RKO (cell line): ENCODE measurements at places on chromosomes 3 and 15.

DNA sequence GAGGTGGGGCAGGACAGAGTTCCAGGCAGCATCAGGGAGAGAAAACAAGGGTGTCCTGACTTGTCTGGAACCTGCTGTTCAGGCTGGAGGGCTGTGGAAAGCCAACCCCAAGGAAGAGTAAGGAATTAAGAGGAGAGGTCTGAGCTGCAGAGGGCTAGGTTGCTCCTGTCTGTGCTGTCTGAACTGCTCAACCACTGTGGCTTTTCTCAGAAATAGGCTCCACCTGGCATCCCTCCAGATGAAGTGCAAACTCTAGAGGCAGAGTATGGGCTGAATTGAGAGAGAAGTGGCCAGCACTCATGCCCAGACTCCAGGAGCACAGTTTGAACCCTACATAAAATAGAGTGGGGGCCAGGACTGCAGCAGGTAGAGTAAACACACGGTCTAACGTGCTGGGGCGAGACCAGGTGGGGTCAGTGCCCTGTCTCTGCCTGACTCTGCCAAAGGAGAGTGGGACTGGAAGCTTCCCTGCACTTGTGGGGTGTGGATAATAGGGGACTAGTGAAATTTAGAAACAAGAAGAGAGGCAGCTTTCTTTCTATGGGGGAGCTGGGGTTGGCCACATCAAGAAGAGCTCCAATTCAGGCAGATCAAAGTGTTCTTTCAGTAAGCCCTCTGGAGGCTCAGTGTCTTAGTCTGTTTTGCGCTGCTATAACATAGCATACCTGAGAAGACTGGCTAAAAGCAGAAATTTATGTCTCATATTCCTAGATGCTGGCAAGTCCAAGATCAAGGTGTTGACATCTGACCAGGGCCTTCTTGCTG is 28.0 kb upstream of the MNS1 start:
- DNase-seq: no peak

- no peak for DNase-seq
These were observed 308.1 kb upstream of the RASGRP1 start for GRCh38 chr15:38872732-38873131.

- no peak for DNase-seq
These were observed 556.6 kb downstream of the FOXP1 start for GRCh38 chr3:71026634-71027578.

- DNase-seq: no peak
These were observed 4.7 kb upstream of the ARHGEF3 start for GRCh38 chr3:56806407-56806806.

GRCh38 chr15:41603941-41604911 is 45.2 kb downstream of the TYRO3 start:
- DNase-seq: peak; percentile 82

DNA sequence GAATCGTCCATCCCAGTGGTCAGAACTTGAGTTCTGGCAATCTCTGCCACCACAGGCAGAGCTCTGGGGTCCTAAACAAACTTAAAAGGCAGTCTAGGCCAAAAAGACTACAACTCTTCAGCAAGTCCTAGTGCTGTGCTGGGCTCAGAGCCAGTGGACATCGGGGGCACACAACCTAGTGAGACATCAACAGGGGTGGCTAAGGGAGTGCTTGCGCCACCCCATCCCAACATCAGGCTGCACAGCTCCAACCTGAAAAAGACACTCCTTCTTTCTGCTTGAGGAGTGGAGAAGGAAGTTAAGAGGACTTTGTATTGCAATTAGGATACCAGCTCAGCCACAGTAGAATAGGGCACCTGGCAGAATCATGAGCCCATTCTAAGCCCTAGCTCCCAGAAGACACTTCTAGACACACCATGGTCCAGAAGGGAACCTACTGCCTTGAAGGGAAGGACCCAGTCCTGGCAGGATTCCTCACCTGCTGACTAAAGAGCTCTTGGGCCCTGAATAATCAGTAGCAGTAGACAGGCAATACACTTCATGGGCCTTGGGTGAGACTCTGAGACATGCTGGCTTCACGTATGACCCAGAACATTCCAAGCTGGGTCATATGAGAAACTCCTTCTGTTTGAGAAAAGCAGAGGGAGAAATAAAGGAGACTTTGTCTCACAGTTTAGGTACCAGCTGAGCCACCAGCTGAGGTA is 72.0 kb downstream of the TFDP2 start:
- DNase-seq: no peak

DNA sequence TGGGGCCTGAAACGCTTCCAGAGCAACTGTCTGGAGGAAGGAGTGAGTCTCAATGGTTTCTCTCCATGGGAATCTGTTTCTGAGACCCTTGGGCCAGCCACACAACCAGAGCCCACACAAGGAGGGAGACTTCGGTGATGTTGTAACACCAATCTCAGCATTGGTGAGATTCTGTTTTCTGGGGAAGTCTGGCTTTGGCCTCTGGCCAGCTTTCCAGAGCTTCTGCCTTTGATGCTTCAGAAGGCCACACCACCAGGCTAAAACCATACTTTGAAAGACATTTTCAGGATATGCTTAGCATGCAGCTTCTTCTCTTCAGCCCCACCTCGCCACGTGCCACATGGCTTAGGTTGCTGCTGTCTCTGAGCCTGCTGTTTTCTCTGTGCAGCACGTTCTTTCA is 3.6 kb upstream of the EEFSEC start:
- no peak for DNase-seq

GRCh38 chr15:90807074-90807785 is 61.2 kb upstream of the FURIN start:
- DNase-seq: peak; percentile 37

DNA sequence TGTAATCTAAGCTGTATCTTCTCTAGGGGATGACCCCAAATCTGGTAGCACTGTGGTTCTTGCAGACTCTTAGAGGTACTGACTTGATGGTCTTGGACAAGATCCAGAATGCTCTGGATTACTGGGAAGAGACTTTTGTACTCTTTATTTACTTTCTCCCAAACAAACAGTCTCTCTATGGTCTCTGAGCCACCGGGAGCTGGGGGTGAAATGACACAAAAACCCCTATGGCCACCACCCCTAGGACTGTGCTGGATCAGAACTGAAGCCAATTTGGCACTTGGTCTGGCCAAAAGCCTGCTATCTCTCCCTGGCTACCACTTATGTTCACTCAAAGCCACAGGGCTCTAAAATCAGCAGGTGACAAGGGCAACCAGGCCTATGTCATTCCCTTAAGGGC is 50.2 kb upstream of the SI start:
- DNase-seq: no peak

- DNase-seq: peak; percentile 72
These were observed 266.4 kb upstream of the HES1 start for GRCh38 chr3:193869221-193870201.

DNA sequence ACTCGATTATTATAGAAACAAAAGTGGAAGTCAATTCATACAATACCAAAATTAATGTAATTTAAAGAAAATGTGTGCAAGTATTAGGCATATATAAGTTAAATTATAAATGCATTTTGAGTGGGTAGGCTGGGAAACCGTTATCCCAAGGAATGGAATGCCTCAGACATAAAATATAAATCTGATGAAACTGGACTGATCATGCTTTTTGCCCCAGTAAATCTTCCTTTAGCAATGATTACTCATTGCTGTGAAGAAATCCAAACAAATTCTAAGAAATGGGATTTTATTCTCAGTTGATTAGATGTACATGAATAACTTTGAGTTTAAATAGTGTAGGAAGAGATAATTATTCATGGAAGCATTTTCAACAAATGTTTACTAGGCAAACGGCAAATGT is 185.5 kb upstream of the KCNMB2 start:
- no peak for DNase-seq

GRCh38 chr3:134328147-134328591 is 46.1 kb downstream of the AMOTL2 start:
- no peak for DNase-seq

DNA sequence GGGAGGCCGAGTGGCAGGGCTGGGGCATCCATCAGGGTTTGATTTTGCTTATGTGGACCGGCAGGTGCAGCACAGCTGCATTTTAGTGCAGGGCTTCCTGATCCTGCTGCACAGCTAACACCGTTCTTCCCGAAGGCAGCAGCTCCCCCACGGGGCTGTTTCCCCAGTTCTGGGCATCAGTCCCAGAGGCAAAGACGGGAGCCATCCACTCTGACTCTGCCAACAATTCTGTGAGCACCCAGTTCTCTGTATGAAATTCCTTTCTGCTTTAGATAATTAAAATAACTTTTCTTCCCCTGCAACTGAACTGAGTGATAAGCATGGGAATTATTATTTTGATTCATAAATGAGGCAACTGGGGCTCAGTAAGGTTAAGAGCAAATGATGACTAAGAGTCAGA is 262.9 kb upstream of the ATP10A start:
- DNase-seq: no peak

GRCh38 chr3:129481766-129482332 is 41.8 kb downstream of the IFT122 start:
- DNase-seq: no peak

GRCh38 chr3:142861926-142862325 is 27.0 kb downstream of the PCOLCE2 start:
- no peak for DNase-seq

- no peak for DNase-seq
These were observed 9.4 kb upstream of the LRRC34 start for GRCh38 chr3:169822091-169822490.

DNA sequence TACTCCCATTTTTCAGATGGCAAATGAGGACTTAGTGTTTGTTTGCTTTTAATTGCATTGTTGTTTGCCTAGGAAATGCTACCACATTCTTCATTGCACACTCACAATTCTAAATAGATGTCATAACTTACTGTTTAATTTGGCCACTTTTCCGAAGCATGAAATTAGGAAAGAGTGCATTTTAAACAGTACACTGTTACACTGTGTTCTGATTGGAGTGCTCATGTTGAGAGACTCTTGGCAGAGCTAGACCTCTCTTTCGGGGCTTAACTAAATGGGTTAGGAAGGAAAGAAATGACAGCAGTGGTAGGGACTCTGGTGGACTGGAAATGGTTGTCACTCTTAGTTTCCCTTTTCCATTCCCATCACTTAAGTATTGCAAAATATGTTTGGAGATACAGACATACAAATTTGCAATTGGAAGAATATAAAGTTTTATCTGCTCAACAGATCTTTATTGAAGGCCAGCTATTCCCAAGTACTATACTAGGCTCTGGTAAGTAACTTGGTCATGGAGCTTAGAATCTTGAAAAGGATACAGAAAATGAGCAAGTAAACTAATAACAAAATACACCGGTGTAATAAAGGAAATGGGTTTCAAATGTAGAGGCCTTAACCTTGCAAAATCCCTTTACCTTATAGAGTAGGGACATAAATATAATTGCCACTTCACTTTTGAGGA is 90.2 kb downstream of the DCUN1D1 start:
- DNase-seq: no peak

DNA sequence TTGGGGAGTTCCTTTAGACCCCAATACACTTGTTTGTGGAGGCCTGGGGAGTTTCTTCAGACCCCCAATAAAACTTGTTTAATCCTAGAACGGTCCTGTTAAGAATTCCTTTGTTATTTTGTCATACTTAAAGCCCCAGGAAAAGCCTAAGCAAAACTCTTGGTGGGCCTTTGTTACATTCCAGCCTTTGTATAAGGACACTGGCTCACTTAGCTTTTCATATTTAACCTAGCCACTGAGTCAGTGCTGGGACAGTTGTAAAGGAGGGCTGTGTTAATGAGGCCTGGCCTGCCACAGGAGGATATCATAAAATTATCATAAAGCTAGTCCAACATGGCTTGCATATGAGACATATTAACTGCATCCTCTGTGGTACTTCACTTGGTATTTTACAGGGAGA is 760.1 kb downstream of the ZNF385D start:
- DNase-seq: no peak

DNA sequence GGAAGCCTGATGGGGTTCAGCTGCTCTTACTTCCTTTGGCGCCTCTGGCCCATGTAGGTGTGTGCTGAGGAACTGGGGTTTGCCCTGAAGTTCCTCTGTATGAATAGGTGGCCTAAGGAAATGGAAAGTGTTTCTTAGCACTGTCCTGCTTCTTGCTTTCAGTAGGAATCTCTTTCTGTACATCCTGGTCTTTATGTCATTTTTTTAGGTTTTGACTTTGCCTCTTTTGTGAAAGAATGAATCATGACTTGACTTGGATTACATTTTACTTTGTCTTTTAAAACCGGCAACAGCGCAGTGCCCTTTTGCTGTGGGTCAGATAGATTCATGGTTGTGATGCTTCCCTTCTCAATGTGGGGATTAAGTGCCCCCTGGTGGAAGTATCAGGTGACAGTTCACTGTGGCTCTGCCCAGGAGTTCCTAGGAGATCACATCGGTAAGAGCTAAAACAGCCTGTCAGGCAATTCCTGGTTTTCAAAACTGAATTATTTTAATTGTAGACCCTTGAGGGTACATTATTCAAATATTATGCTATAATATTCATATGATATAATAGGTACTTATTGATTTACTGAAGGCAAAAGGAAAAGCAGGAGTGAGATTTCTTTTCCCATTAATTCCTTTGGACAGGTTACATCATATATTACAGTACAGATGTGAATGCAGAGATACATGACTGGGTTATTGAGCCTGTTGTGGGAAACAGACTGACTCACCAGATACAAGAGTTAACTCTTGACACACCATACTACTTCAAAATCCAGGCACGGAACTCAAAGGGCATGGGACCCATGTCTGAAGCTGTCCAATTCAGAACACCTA is 95.4 kb downstream of the HCN4 start:
- peak; percentile 52 for DNase-seq
